ENCODE measurements at places on chromosomes 6 and 20.

GRCh38 chr6:143570147-143570853 lies 58.8 kb upstream of the FUCA2 start:
- no peak for DNase-seq

- no peak for DNase-seq
These were observed 48.6 kb downstream of the FOXO3 start for GRCh38 chr6:108609276-108609769.

- DNase-seq = no peak
These were observed 320.1 kb upstream of the FKBP1C start for GRCh38 chr6:62891065-62891647.

GRCh38 chr6:154223296-154223695 lies 133.3 kb downstream of the IPCEF1 start:
- DNase-seq = no peak

DNA sequence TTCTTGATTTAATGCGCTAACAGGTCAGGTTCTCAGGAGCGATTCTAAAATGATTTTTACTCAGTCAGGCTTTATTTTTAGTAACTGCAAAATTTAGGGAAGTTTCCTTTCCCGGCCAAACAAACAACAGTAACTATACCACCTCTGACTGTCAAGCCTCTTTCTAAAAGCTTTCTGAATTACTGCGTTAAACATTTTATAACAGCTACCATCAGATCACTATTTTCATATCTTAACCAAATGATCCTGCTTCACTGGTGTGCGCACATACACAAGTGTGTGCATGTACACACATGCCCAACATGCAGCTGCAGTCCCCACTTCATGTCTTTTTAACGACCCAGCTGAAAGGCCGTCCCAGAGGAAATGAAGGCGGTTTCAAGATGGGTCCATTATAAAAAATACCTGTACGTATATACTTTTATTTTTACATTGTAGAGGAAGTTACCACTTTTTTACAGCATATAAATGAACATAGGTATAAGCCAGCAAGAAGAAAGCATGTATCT lies 25.0 kb downstream of the TMEM242 start:
- no peak for DNase-seq

GRCh38 chr6:65745614-65746013 lies 38.6 kb upstream of the EYS start:
- DNase-seq = no peak

DNA sequence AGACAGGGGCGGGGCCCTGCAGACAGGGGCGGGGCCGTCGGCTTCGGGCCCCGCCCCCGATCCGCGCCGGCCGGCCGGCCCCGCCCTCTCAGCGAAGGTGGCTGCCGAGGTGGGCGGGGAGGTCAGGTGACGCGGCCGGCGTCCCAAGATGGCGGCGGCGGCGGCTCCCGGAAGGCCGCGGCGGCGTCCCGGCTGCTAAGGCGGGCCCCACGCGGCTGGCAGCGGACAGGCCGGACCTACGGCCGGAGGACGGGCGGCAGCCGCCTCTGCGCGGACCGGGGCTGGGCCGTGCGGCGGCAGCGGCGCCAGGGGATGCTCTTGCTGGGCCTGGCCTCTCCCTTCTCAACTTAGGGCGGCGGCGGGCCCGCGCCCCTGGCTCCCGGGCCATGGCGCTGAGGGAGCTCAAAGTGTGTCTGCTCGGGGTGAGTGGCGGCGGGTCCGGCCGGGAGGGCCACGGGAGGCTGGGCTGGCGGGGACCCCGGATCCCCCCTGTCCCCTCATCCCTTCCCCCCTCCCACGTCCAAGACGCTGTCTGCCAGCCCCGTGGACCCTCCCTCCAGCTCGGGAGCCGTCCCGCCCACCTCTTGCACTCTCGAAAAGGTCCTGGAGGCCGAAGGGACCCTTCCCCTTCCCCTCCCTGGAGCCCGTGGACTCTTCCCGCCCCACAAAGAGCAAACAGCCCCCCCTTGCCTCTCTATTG lies at the start of gene RAB22A:
RAB22A (plus strand) TSS at position 125 of the 700 bp plus-strand sequence; CDS start at position 387, 262 bp downstream.
- DNase-seq = peak; percentile 84

GRCh38 chr6:27251112-27251605 lies 3.7 kb downstream of the PRSS16 start:
- no peak for DNase-seq

DNA sequence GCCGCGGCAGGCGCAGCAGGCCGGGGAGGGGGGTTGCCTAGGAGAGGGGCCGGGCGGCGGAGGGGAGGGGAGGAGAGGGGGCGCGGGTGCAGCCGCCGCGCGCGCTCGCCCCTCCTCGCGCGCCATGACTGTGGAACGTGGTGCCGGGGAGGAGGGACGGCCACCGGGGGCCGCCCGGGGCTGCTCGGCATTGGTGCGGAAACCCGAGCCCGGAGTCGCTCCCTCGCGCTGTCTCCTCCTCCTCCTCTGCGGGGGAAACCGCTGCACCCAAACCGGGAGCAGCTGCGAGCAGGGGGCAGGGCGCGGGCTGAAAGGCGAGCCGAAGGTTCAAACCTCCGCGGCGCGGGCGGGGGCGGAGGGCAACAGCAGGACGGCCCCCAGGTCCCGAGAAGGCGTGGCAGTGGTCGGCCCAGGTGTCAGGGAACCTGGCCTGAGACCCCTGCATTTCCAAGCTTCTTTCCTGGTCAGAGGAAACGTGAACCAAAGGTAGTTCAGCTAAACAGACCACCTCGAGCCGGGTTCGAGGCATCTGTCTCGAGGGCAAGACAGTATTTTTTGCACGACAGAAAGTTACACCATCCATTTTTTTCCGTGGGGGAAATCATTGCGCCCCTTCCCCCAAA lies 1.4 kb upstream of the TRERF1 start:
- peak; percentile 57 for DNase-seq

- no peak for DNase-seq
These were observed 112.8 kb downstream of the INSM1 start for GRCh38 chr20:20480689-20481088.

GRCh38 chr6:8080362-8081151 lies 16.4 kb upstream of the BLOC1S5 start:
- no peak for DNase-seq

DNA sequence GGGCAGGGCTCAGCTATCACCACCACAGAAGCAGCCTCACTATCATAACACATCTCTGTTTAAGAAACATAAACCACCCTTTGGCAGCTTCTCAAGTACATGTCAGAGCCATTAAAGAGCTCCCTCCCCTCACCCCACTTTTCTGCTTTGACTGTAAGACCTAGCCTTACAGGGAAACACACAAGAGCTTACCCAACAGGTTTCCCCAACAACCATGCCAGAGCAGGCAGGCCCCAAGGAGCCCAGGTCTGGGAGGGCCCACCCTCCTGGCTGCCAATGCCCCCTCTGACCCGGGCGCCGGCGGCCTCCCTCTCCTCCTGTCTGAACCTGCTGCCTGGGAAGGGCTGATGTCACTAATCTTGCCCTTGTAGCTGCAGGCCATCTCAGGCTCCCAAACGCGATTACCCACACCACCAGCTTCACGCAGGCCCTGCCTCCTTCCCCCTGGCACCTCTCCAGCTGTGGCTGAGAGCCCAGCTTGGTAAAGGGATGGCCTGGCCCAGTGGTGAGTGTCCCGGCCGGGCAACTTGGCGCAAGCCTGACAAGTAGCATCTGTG lies 402.0 kb downstream of the MAFB start:
- DNase-seq = no peak

DNA sequence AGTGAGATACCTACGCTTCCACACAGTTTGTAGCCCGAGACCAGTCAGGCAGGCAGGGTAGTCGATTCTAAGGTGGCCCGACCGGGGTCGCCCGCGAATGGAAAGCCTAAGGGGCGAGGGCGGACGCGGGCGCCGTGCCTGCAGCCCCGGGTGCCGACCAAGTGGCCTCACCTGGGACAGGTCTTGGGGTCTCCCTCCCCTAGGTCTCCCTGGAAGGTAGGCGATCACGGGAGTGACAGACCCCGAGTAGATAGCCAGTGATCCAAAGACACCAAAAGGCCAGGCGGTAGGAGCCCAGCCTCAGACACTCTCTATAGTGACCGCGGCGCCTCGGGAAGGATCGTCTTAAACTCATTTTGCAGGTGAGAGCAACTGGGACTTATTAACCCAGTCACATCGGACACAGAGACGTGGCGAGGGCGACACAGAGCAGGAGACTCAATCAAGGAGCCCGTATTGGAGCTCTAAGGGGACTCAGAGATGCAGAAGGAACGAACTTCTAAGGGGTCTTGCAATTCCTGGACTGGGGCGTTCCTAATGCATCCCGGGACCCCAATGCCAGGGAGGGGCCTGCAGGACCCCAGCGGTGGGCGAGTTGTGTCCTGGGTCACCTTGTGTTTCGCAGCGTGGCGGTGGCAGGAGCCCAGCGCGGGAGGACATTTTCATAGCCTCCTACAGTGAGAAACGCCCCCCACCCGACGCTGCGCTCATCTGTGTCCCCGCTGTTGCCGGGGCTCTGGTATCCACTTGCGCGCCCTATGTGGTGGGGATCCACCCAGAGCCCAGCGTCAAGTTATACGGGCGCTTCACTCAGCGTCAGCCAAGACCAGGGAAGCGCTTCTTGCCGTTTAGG lies 2.1 kb upstream of the VSX1 start:
- DNase-seq = no peak

DNA sequence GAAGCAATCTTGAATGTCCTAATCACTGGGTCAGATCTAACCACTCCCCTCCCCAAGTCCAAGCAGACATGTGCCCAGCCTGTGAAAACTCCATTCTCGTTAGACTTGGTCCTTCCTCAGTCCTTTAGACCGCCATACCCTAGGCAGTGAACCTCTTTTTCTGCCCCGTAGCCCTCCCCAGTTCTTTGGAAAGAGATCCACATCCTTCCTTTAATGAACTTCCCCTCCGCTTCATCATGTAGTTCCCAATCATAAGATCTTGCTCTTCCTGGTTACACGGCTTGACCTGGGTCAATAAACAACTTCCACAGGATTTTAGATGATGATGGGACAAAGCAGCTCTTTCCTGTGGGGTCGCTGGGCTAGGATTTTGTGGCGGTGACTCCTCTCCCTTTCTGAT lies 9.6 kb downstream of the AHCY start:
- no peak for DNase-seq

DNA sequence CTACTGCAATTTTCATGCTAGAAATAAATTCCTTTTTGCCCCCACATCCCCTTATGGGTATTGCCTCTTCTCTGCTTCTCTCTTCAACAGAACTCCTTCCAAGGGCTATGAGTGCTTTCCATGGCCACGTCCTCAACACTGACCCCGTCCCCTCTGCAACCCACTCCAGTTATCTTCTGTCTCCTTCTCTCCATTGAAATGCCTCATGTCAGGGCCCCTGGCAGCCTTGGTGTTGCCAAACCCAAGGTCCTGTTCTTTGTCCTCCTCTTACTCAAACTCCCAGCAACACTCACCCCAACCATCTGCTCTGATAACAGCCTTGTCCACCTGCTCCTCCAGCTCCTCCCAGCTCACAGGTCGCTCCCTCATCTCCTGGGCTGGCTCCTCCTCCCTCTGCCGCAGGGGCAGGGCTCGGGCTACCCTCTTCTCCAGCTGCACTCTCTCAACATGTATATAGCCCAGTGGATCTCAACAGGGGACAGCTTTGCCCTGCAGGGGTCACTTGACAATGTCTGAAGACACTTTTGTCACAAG lies 196.1 kb upstream of the QKI start:
- no peak for DNase-seq

- DNase-seq = no peak
These were observed 104.0 kb downstream of the PLCB4 start for GRCh38 chr20:9172851-9173250.

DNA sequence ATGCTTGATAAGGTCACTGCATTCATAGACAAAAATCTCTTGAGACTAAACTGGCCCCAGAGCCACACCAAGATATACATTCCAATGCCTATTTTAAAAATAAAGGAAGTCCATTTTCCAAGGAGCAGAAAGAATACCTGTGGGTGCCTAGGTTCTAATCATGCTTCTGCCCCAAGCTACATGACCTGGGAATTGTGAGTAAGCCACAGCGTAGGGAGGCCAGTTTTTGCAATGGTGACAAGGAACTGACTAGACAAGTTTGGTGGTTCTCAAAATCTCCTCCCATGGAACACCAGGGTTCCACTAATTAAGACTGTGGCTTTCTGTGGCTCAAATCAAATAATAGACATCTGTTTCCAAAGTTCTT lies 83.3 kb downstream of the GMDS start:
- DNase-seq = no peak

GRCh38 chr6:14361956-14362587 lies 244.5 kb downstream of the CD83 start:
- DNase-seq = no peak

DNA sequence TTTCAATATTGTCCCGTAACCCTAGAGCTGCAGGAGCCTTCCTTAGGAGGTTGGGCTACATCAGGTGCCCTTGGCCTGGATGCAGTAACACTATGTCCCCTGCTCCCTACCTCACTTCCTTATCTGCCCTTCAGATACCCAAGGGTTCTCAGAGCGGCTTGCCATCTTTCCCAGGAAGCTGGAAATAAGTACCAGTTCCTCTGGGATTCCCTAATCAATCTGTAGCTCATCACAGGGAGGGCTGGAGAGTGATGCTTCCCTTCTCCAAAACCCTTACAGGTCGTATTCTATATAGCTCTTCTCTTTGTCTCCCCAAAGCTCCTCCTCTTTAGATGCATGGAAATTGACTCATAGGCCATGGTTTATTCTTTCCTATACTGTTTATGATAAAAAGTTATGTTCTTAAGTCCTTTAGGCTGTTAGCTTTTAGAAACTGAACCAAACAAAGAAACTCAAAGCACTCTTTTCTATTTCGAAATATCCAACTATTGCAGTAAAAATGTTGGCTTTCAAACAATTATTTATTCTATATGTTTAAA lies 4.2 kb downstream of the MYCT1 start:
- DNase-seq = no peak

DNA sequence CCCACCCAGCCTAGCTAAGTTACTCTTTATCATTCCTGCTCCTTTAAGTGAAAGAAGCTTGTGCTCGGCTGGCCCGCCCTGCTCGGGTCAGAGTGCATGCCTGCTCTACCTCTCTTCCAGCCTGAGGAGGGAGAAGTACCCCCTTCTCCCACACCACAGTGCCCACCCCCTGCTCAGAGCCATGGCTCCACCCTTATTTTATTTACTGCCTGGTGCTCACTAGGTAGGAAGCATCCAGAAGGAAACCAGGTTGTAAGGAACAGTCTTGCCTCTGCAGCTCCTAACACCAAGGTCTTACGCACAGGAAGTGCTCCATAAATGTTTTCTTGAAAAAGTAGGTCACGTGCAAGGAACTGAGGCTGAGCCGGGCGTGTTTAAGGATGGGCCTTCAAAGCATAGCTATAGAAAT lies 105.7 kb upstream of the SNX9 start:
- no peak for DNase-seq

DNA sequence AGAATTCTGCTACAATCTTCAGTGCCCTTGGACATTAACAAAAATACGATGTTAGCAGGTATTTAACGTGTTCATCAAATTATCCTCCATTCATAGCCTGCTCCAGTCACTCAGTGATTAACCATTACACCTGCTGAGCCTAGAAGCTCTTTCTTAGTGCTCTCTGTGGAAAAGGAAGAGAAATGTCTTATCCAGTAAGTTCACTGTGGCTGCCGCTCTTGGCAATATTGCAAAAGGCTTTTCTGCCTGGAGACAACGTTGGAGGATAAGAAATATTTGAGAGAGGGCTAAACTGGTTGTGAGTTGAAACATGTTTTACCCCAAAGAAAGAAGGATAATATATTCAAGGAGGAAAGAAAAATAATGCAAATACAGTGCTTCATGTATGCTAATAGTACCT lies 217.4 kb upstream of the HSF2 start:
- DNase-seq = no peak

- DNase-seq = no peak
These were observed 11.8 kb upstream of the CAP2 start for GRCh38 chr6:17381424-17382147.

GRCh38 chr20:48196001-48196400 lies 410.7 kb upstream of the SULF2 start:
- no peak for DNase-seq

Data from activated gamma-delta T cell (primary cell).